Fibroblast of the aortic adventitia (primary cell): ENCODE measurements at places on chromosomes 7 and 10.

DNA sequence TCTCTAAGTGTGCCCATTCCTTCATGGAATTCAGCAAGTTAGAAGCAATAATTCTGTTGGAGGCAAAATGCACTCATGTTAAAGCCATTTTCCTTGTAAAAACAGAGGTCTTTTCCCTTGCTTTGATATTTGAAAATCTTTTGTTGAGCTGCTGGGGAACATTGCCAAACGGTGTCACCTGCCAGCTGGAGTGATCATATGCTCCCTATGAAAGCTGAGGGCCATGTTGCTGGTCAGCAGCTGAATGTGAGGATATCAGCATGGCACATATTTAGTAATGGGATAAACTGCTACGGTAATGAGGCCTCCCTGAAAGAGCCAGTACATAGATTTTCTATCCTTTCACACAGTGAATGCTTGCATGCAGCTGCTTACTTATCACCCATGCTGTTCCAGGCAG is 224.3 kb downstream of the THSD7A start:
- DNase-seq, result no peak

DNA sequence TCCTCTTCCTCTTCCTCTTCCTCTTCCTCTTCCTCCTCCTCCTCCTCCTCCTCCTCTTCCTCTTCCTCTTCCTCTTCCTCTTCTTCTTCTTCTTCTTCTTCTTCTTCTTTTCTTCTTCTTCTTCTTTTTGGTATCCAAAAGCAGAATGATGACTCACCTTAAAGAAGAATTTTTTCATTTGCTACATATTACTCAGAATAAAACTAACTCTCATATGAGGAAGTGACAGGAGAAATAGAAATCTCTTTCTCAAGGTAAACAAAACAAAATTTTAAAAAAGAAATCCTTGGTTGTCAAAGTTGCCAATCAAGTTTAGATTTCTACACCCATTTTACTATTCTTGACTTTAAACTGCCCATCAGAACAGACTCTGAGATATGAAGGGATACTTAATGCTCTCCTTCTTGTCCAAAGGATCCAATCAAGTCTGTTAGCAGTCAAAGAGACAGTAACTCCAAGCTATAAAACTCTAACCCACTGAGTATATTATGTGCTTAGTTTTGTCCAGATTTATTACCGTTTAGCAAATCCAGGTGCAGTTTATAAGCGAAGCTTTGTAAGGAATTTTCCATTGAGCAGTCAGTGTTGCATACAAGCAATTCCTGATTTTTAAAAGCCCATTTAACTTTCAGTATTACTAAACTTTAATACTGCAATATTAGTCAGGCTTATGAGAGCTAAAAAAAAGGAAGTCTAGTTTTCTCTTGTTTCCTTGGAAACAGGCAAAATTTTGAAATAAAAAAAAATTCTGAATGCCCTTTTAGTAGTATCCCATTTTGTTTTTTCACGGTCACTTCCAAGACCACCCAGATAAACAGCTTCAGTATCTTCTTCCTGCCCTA is 43.1 kb upstream of the SNX13 start:
- no peak for DNase-seq

DNA sequence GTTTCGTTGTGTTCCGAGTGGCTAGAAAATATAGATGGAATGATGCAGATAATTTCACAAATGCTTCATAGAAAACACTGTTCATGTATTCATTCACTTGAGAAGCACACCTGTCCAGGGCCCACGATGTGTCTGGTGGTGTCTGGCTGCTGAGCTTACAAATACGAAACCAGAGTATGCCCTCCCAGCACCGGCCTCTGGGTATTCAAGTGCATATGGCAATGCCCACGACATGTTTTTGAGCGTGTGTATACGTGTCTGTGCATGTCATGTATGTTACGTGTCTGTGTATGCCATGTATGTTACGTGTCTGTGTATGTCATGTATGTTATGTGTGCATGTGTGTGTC is 37.9 kb downstream of the IL2RA start:
- no peak for DNase-seq

- DNase-seq, result no peak
Observed at GRCh38 chr7:105079348-105079747, 65.3 kb downstream of the KMT2E start.

DNA sequence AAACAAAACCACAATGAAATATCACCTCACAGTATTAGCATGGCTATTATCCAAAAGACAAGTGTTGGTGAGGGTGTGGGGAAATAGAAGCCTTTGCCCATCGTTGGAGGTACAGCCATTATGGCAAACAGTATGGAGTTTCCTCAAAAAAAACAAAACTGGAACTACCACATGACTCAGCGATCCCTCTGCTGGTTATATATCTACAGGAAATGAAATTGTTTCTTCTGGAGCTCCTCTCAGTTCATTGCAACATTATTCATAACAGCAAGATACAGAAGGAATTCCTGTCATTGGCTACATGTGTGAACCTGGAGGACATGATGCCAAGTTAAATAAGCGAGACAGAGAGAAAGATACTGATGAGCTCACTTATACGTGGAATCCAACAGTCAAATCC is 2.4 kb upstream of the UBE3C start:
- DNase-seq, result peak; percentile 92

- no peak for DNase-seq
Observed at GRCh38 chr10:77455561-77455960, 182.0 kb downstream of the KCNMA1 start.

- no peak for DNase-seq
Observed at GRCh38 chr10:9311702-9312499, 1257.4 kb downstream of the GATA3 start.

DNA sequence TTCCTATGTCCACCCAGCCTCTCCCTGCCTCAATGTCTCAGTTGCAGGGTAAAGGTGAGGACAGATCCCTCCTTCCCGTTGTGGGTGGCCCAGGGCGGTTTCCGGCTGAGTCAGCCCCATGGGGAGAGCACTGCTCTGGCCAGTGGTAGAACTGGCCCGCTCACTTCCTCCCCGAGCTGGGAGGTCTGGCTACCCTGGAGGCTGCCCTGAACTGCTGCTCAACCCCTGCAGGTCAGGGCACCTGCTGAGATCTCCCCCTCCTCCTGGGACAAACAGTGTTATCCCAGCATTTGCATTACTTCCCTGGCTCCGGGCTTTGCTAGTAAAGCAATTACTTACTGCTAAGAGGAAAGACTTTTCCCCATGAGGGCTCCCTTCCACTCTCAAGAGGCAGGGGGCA is 21.4 kb upstream of the IMPDH1 start:
- DNase-seq, result no peak

DNA sequence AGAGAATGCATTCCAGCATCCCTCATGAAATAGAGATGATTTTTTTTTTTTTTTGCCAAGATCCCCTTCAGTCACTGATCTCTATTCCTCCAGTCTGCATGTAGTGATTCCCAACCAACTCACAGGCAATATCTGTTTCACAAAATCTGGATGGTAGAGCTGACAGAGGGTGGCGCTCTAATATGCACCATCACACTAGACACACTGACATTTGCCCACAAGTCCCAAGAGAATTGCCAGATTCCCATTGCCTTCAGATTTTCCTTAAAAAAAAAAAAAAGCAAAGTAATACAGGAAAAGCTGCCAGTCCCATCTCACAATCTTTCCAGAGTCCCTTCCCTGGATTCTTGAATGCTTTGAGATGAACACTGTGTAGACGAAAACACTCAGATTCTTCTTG is 301.0 kb downstream of the SORCS1 start:
- DNase-seq, result no peak

- DNase-seq, result no peak
Observed at GRCh38 chr7:89837515-89837914, 316.8 kb upstream of the STEAP1 start.

GRCh38 chr10:45453639-45454255 is 79.7 kb downstream of the ALOX5 start:
- DNase-seq, result no peak

GRCh38 chr7:90999989-91000979 is 263.9 kb upstream of the FZD1 start:
- DNase-seq, result peak; percentile 30

DNA sequence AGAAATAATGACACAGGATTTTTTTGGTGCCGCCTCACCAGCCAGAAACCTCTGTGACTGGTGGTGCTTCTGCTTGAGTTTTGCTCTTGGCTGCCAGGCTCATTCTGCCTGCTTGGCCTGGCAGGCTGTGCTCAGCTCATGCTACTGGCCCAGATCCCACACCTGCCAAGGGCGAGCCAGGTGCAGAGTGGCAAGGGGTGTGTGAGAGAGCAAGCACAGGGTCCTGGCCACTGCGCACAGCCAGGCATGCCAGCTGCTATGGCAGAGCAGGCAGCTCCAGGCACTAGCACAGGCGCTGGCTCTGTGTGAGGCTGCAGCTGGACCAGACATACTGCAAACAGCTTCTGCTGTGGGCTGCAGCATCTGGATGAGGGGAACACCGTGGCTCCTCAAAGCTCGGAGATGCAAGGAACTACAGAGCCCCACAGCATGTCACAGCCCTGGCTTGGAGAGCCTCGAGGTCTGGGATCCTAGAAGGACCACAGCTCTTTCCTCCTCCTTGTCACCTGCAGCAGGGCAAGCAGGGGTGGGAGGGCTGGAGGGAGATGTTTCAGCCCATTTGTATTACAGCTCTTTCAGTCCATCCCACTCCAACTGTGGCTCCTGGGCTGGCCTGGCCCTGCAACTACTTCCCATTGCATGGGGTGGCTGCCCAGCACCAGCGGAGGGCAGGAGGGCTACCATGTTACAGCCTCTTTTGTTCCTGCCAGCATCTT is 313.4 kb upstream of the SEMA3C start:
- no peak for DNase-seq

DNA sequence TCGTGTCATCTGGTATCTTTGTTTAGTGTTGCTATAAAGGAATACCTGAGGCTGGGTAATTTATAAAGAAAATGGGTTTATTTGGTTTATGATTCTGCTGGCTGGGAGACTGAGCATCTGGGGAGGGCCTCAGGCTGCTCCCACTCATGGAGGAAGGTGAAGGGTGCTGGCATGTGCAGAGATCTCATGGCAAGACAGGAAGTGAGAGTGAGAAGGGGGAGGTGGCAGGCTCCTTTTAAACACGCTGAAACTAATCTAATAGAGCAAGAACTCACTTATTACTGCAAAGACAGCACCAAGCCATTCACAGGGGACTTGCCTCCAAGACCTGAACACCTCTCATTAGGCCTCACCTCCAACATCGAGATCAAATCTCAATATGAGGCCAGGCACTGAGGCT is 11.3 kb downstream of the OIT3 start:
- DNase-seq, result no peak

- DNase-seq, result no peak
Observed at GRCh38 chr10:43219848-43220247, 47.0 kb downstream of the RASGEF1A start.

DNA sequence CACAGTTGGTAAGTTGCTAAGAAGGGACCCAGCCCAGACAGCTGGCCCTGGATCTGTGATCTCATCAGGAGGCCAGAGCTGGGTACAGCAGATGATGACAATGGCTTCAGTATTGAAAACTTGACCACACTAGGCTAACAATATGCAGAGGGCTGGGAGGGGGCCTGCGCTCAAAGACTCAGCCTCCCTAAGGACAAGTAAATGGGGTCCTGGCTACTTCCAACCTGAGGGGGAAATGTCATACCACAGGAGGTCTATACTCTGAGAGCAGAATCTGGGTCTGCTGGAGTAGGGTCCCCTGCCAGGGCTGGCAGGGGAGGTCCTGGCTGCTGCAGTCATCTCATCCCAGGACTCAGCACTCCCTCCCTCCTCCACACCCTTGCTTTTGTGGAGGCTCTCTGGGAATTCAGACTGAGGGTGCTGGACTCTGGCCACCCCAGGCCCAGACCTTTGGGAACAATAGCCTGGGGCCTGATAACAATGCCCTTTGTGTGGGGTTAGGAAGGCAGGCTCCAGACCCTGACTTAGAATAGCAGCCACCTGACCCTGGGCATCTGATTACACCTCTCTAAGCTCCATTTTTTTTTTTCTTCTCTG is 1.4 kb downstream of the FXYD4 start:
- no peak for DNase-seq

DNA sequence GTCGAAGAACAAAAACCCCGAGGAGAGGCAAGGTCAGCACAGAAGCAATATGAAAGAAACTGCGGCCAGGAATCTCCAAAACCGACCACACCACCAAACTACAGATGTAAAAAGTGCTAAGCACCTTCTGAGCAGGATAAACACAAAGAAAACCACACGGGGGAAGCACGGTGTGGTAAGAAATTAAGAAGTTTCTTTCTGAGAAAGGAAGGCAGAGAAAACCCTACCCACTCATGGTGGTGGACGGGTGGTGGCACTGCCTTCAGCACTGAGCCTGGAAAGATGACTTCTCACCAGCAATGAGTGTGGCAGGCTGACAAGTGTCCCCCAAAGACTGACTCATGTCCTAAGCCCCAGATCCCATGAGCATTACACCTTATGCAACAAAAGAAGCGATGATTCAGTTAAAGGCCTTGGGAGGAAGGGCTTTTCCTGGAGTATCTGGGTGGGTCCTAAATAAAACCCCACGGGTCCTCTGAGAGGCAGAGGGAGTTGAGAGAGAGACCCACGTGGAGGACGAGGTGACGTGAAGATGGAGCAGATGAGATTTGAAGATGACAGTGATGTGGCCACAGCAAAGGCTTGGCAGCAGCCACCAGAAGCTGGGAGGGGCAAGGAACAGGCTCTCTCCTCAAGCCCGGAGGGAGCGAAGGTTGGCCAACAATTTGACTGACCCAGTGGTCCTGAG is 124.9 kb downstream of the DLG5 start:
- DNase-seq, result peak; percentile 12

GRCh38 chr7:74453322-74454011 is at the start of gene GTF2IRD1:
TSS of gene GTF2IRD1 (plus strand) at chr7:74453906. CDS start at chr7:74508081, 54,175 bp downstream.
- DNase-seq, result peak; percentile 67

- no peak for DNase-seq
Observed at GRCh38 chr10:22588462-22588861, 125.9 kb downstream of the PIP4K2A start.

- peak; percentile 68 for DNase-seq
Observed at GRCh38 chr10:93542358-93542791, 24.1 kb upstream of the FFAR4 start.

GRCh38 chr10:92757711-92758104 is 68.0 kb downstream of the HHEX start:
- DNase-seq, result no peak

DNA sequence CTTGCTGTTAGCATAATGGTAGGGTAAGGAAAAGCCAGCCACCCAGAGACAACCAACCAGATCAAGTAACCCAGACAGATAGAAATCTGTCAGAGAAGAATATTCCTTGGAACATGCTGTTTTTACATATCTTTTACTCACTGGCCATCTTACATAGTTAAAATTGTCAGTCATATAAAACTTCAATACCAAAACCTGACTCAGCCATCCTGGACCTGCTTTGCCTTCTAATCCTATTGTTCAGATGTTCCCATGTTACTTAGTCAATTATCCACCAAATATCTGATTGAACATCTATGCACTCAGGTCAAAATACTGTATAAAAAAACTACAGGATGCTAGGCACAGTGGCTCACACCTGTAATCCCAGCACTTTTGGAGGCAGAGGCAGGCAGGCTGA is 466.5 kb upstream of the NRP1 start:
- DNase-seq, result no peak

- no peak for DNase-seq
Observed at GRCh38 chr10:89162596-89162995, 44.5 kb downstream of the CH25H start.

GRCh38 chr7:142485617-142486226 is 227.9 kb upstream of the PRSS58 start:
- DNase-seq, result no peak

GRCh38 chr7:43906331-43907010 is at the start of gene URGCP:
TSS of gene URGCP (minus strand) at chr7:43906596. CDS start at chr7:43906575, 21 bp downstream.
- DNase-seq, result peak; percentile 17

GRCh38 chr10:102007796-102008195 is 48.2 kb downstream of the ARMH3 start:
- DNase-seq, result no peak
